ENCODE measurements at places on chromosomes 7 and 10.

- no peak for DNase-seq
Measured at GRCh38 chr7:26760501-26760900, 103.9 kb downstream of the SKAP2 start.

DNA sequence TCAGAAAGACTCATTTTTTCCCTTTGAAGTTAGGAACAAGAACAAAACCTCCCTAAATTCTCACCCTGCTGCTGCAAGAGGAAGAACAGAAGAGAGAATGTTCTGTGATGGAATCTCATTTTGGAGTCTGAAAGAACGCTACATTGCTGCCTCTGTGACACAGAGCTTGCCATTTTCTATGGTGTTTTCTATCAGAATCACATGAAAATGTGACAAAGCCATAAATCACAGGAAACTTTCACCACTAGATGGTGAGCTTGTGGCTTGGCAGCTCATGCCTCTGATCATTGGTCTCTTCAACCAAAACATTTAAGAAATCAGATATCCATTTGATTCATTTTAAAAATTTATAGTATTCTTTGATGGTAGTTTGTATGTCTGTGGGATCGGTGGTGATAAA, 82.9 kb downstream of the CADPS2 start:
- DNase-seq, result no peak

GRCh38 chr7:71752171-71752935, 620.4 kb downstream of the GALNT17 start:
- peak; percentile 44 for DNase-seq

GRCh38 chr10:21494191-21495001, 31.1 kb downstream of the SKIDA1 start:
- DNase-seq, result no peak

GRCh38 chr10:62021128-62021665, 119.7 kb downstream of the ARID5B start:
- DNase-seq, result no peak

GRCh38 chr7:52500841-52501240, 534.6 kb upstream of the POM121L12 start:
- no peak for DNase-seq

- DNase-seq, result no peak
Measured at GRCh38 chr7:92925876-92926696, 89.7 kb upstream of the CDK6 start.

DNA sequence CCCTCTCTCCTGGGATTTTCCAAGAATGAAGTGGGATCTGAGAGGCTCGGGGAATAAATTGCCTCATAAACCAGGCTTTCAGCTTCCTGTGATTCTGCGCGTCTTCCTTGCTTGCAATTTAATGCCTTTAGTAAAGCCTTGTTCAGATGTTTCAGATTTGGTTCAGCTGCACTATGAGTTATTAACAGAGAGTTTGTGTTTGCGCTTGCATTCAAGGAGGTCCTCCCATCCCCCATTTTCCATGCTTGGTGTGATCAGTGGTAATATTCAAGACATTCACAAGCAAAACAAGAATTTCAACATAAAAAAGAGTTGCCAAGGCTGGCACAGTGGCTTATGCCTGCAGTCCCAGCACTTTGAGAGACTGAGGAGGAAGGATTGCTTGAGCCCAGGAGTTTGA, 1068.9 kb downstream of the TYW1 start:
- no peak for DNase-seq

DNA sequence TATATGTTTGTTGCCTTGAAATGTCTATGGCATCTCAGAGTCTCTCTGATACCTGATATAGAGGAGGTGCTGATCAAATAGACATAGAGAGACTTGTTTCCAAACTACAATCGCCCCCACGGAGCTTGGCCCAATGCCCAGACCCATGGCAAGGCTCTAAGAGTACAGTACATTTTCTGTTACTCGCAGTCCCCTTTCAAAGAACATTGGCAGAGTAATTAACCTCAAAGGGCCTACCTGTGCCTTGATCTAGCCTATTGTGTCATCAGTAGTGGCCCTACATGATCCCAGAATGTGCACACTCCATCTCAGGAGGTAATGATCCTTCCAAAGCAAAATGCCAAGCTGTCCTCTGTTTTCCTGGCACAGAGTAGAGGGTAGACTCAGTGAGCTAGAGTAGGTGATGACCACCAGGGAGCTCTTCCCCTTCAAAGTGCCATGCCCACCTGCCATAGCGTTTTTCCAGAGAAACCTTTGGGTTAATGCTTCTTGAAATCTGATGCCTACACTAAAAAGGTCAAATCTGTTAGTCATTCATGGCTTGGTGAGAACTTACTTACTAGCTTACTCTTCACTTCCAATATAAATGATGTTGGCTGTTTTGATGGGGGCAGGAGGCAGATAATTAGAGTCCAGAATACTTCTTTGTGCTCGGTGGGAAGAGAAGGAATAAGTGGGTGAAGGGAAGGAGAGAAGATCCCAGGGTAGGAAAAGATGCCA, 41.2 kb upstream of the ACSL5 start:
- DNase-seq, result no peak

DNA sequence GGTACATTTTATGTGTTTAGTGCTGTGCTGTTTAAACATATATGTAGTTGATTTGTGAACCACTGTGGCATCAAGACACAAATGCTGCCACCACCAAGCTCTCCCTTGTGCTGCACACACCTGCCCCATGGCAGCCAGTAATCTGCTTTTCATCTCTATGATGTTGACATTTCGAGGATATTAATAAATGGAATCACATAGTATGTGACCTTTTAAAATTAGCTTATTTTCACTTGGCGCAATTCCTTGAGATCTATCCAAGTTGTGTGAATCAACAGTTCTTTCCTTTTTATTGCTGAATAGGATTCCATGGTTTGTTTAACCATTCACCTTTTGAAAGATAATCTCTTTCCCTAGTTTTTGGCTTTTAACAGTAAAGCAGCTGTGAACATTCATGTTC, 73.1 kb downstream of the BMPR1A start:
- DNase-seq, result no peak

GRCh38 chr10:110502851-110503301, 5.2 kb downstream of the DUSP5 start:
- no peak for DNase-seq

DNA sequence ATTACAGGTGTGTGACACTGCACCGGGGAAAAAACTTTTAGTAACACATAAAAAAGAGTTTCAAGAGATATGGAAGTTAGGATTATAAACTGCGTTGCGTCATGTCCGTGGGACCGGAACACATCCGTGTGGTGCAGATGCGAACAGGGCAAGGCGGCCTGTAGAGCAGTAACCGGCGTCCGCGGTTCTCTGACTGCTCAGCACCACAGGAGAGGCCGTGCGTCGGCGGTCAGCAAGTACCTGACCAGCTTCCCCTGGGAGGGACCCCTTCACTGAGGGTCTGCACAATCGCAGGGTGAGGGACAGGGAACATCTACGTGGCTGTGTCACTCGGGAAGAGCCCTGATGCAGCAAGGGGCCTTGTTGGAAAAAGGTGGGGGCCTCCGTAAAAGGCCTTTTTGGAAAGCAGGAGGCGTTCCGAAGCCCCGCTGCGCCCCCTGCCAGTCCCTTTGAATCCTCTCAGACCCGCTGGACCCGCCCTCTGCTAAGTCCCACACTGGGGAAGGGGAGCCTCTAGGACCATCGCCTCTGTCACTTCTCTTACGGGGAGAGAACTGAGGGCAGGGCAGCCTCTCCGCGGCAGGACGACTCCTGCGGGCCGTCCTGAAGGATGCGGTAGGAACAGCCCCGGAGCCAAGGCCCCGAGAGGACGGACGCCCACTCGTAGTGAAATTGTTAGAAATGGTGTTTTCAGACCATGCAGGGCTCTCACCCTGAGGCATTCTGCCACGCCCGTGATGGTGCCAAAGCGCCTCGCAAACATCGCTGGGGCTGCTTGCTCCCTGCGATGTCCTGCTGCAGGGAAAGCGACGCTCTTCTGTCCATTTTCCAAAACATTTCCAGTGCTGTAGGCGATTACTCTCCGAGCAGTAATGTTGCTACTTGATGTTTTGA, 771.6 kb upstream of the COBL start:
- DNase-seq, result no peak

- no peak for DNase-seq
Measured at GRCh38 chr7:41445946-41446345, 256.9 kb downstream of the INHBA start.
